Left lung (tissue), 14 donors: ENCODE measurements at places on chromosomes 4 and X. TPM values are rescaled to one million over a fixed set of nuclear protein-coding genes. Genes with fewer than 3 reads are reported as not detected.

Gene MEPE
- total RNA-seq = not detected

Gene TMSB15C
- total RNA-seq = 1.0 TPM

Gene MAGEA8
- not detected for total RNA-seq

Gene ANK2
- total RNA-seq = 31.5 TPM

Gene NEIL3
- 2.2 TPM for total RNA-seq

Gene WAS
- 16.4 TPM for total RNA-seq

Gene ITIH6
- not detected for total RNA-seq

Gene NAP1L3
- 2.0 TPM for total RNA-seq

Gene ENOX2
- 12.8 TPM for total RNA-seq

Gene MOSPD2
- total RNA-seq = 29.7 TPM

Gene UGT2A1
- total RNA-seq = not detected

Gene GLRB
- 4.0 TPM for total RNA-seq

Gene TCP11X2
- not detected for total RNA-seq

- no peak overlapping the region for H3K27ac ChIP-seq
- no peak overlapping the region for H3K4me3 ChIP-seq
- H3K27me3 ChIP-seq = no peaks in the 10 kb centered on the region
- H3K36me3 ChIP-seq = no peaks in the 10 kb centered on the region
These were observed 457.9 kb downstream of the GPAT3 start for GRCh38 chr4:83993774-83994173.

GRCh38 chr4:184357772-184358171 lies 116.6 kb downstream of the IRF2 start:
- H3K4me1 ChIP-seq = peaks cover 61% of the 10 kb centered on the region
- H3K27me3 ChIP-seq = no peaks in the 10 kb centered on the region
- peak overlapping the region; percentile 86 for H3K27ac ChIP-seq
- H3K4me3 ChIP-seq = no peak overlapping the region

GRCh38 chr4:26861434-26862186 lies 969 bp downstream of the STIM2 start:
- peak; percentile 86 for DNase-seq
- peaks cover 73% of the 10 kb centered on the region for H3K4me1 ChIP-seq
- peak overlapping the region; percentile 96 for H3K27ac ChIP-seq
- H3K36me3 ChIP-seq = no peaks in the 10 kb centered on the region
- peak overlapping the region; percentile 73 for H3K4me3 ChIP-seq

DNA sequence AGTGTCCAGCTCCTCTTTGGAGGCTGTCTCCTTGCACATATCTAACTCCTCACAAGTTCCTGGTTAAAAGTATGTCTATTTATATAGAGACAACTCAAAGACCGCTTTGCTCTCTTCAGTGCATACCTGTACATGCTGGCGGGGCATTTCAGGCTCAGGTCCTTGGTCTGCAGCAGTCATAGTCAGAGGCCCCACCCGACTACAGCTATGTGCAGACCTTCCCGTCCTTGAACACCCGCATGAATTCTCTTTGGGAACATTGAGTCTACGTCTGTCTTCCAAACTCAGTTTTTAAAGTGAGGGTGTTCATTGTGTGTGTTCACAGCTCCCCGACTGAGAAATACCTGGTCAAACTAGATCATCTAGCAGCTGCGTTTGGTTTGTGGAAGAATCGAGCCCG lies 4.2 kb downstream of the BCOR start:
- no peak for DNase-seq
- H3K27me3 ChIP-seq = no peaks in the 10 kb centered on the region
- H3K36me3 ChIP-seq = no peaks in the 10 kb centered on the region
- peak overlapping the region; percentile 61 for H3K4me3 ChIP-seq
- peaks cover 4% of the 10 kb centered on the region for H3K4me1 ChIP-seq

GRCh38 chr4:38752941-38753806 lies 29.6 kb downstream of the TLR10 start:
- no peaks in the 10 kb centered on the region for H3K27me3 ChIP-seq
- peak overlapping the region; percentile 37 for H3K27ac ChIP-seq
- no peaks in the 10 kb centered on the region for H3K36me3 ChIP-seq
- no peak overlapping the region for H3K4me3 ChIP-seq

- H3K36me3 ChIP-seq = no peaks in the 10 kb centered on the region
- no peak overlapping the region for H3K27ac ChIP-seq
- H3K4me1 ChIP-seq = no peaks in the 10 kb centered on the region
- no peak overlapping the region for H3K4me3 ChIP-seq
- no peak for DNase-seq
These were observed 165.0 kb upstream of the CTSO start for GRCh38 chr4:156118507-156119220.

DNA sequence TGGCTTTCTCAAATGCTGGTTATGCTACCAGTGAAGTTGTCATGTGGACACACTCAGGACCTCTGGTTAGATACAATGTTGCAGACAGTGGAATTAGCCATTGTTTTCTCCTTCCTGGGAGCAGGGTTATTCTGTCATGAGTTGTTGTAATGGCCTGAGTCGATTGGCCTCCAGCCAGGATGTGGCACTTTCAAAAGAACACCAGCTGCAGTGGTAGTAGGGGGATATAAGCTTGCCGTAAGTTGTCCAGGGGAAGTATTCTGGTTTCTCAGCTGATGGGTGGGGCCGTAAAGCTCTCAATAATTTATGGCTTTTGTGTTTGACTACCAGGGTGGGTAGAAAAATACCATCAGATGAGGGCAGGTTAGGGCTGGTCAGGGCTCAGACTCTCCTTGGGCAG lies 697.5 kb upstream of the GNPDA2 start:
- H3K4me3 ChIP-seq = no peak overlapping the region
- H3K4me1 ChIP-seq = no peaks in the 10 kb centered on the region
- no peaks in the 10 kb centered on the region for H3K27me3 ChIP-seq
- DNase-seq = no peak

DNA sequence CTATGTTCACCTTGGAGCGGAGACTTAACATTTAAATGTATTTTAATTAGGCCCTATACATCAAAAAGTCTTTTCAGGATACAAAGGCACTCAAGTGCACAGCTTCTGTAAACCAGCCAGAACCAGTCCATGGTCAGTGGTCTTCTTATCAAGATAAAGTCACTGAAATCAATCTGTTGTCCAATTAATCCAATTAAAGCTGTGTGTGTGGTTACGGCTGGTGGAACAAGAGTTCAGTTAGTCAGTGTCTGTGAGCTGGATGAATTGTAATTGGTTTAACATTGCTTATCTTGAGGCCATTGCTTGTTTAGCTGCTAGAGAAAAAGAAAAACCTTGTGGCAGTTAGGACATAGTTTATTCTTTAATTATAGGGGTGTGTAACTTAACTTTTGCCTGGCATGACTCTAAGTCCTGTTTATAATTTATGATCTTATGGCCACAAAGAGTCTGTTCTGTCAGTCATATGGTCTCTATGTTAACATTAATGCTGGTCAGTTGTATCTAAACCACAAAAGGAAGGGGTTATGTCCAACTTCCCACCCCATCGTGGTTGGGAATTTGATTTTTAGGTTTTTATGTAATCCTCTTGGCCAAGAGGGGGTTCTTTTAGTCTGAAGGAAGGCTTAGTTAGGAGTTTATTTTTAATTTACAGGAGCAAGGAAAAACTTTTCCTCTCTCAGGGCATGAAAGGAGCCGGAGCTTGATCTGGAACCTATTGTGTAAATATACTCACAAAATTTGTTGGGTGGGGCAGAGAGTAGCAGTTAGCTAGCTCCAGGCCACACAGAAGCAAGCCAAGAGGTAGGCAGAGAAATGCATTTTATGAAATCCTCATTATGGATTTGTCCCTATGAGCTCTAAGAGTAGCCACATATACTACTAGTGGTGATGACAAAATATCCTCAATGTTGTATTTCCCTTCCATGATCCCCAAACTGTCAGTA lies 665.7 kb upstream of the ACTRT1 start:
- H3K27ac ChIP-seq = no peak overlapping the region
- no peaks in the 10 kb centered on the region for H3K36me3 ChIP-seq
- H3K4me1 ChIP-seq = no peaks in the 10 kb centered on the region
- H3K27me3 ChIP-seq = no peaks in the 10 kb centered on the region
- no peak overlapping the region for H3K4me3 ChIP-seq

DNA sequence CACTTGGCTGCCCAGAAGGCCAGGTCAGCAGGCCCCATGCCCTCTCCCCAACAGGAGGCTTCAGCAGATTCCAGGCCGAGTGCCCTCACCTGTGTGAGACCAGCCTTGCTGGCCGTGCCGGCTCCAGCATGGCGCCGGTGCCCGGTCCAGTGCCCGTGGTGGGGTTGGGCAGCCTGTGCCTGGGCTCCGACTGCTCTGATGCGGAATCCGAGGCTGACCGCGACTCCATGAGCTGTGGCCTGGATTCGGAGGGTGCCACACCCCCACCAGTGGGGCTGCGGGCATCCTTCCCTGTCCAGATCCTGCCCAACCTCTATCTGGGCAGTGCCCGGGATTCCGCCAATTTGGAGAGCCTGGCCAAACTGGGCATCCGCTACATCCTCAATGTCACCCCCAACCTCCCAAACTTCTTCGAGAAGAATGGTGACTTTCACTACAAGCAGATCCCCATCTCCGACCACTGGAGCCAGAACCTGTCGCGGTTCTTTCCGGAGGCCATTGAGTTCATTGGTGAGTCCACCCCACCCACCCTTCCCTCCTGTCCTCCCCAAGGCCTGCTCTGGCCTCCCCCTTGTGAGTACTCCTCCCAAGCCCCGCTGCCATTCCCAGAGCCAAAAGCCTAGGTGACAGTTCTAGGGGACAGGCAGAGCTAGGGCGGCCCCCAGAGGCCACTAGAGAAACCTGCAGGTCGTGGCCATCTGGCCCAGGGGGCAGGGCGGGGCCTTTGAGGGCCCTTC lies 2.3 kb downstream of the DUSP9 start:
- H3K4me3 ChIP-seq = no peak overlapping the region
- no peak overlapping the region for H3K27ac ChIP-seq
- peaks cover 5% of the 10 kb centered on the region for H3K4me1 ChIP-seq
- peaks cover 42% of the 10 kb centered on the region for H3K27me3 ChIP-seq
- DNase-seq = no peak

DNA sequence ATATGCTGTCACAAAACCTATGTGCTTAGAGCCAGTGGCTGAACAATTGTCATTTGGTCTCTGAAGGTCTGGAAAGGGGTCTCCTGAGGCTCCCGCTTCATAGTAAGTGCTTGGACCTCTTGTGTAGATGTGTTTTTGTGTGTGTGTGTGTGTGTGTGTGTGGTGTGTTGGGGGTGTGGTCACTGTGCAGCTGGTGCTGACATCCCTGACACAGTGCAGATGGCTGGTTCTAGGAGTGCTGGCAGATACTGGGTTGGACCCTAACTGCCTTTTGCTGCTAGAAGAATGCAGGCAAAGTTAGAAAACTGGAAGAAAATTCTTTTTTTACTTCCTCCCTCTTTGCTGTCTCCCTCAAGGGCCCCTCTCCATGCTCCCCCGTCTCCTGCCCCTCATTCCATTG lies 1872.6 kb downstream of the ARAP2 start:
- H3K27ac ChIP-seq = no peak overlapping the region
- no peak overlapping the region for H3K4me3 ChIP-seq
- no peaks in the 10 kb centered on the region for H3K27me3 ChIP-seq
- DNase-seq = no peak
- H3K4me1 ChIP-seq = no peaks in the 10 kb centered on the region

- H3K27ac ChIP-seq = no peak overlapping the region
- no peak for DNase-seq
- H3K27me3 ChIP-seq = no peaks in the 10 kb centered on the region
- H3K4me3 ChIP-seq = no peak overlapping the region
- no peaks in the 10 kb centered on the region for H3K36me3 ChIP-seq
These were observed 650.3 kb upstream of the ATOH1 start for GRCh38 chr4:93178279-93178678.
